Lower lobe of right lung (tissue), 2 donors: ENCODE measurements at places on chromosomes 5 and 9.

DNA sequence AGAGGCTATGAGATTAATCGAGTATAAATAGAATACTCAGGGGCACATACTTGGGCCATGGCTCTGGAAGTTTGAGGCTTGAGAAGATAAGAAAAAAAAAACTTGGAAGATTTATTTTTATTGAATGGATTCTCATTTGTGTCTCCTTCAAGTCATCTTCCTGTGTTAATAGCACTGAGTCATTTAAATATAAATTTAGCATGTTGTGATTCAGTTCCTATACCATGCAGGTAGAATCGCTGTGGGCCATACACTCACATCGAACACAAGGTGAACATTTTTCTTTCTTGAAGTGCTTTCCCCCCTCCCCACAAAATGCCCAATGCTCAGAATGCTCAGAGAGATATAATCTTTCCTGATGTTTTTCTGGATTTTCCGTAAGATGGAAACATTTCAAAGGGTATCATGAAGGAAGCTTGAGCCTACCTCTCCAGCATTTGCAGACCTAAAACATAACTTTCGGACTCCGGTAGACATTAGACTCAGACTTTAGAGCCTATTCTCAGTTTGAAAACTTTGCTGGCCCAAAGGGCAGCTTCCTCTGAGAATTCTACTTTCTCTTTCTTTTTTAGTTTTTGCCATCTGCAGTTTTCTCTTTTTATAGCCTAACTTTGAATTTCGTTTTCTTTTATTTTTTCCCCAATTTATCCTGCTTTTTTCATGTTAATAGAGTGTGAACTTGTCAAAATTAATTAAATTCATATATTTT is 737.6 kb upstream of the NUDT12 start:
- DNase-seq = no peak

DNA sequence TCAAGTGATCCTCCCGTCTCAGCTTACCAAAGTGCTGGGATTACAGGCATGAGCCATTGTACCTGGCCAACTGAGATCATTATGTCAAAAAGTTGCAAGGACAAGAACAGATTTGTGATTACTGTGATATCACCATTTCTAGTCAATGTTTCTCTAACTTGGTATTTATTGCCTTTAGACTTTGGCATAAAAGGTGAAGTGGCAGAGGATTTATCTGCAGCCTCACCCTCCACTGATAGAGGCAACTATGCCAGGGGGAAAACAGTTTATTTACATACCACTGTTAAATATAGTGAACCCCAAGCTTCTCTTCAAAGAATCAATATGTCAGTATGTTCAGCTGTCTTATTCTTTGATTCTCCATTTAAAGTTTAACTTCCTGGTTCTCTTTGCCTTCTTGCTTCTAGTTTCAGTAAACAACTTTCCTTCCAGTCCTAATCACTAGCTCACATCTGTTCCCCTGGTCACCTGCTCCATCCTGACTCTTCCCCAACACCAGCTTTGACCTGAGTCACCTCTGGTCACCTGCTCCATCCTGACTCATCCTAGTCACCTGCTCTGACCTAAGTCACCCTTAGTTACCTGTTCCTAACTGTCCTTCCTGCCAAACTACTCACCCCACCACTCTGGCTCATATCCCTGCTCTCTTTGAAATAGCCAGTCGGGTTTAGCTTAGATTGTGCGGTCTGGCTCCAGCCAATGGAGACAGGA is 29.9 kb downstream of the SEMA6A start:
- no peak for DNase-seq

GRCh38 chr5:55072666-55073065 is 29.8 kb upstream of the GZMA start:
- no peak for DNase-seq

GRCh38 chr5:54234304-54234933 is 76.0 kb downstream of the ARL15 start:
- DNase-seq = no peak

DNA sequence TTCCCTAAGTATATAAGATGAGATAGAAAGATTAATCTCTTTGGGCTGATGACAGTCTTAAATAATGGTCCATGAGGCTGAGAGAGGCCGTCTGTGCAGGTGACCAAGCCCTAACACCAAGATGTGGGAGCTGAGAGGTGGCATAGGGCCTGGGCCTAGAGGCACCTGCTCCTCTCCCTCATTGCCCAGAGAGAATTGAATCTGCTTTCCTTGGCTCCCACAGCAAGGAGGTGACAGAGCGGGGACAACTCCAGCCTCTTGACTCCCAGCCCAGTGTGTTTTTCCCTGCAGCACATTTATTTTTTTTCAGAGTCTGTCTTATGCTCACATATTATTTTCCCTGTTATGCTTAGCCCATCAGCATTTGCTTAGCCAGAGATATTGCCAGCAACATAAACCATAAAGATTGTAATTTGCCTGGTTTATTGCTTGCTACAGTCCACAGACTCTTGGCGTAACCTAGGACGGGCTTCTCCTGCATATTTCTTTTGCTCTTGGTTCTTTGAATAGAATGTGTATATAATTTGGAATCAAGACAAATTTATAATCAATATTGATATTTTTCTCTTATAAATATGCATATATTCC is 105.6 kb downstream of the NTRK2 start:
- no peak for DNase-seq

DNA sequence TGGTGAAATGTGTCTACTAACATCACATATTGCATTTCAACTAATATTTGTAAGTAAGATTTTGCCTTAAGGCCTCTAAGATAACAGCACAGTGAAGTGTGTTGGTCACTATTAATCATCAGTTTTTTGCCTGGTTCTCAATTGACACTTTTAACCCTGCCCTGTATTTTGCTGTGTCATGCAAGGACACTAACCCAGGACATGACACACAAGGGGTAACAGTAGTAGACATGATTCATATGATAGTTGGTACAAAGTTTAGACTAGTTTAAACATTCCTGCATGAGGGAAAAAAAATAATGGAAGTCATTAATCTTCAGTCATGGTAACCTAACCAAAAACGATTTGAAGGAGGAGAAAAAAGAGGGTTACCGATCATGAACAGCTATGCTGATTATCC is 207.0 kb downstream of the DEPDC1B start:
- DNase-seq = no peak

GRCh38 chr9:83920469-83920926 is 734 bp downstream of the KIF27 start:
- DNase-seq = no peak

DNA sequence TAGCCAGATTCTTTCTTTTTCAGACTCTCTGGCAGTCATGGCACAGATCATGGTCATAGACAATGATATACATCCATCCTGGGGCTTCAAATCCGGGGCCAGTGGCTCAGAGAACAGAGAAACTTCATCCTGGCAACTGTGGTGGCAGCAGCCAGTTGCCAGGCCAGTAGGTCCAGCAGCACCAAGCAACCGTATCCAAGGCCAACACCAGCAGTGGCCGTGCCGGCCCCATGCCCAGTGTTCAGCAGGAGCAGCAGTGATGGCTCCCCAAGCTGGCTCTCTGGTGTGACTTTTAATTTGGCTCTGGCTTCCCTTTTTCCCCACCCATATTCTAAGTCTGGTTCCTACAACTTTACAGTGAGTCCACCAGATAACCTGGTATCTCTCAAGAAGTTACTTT is 300.5 kb downstream of the DEPDC1B start:
- DNase-seq = no peak

DNA sequence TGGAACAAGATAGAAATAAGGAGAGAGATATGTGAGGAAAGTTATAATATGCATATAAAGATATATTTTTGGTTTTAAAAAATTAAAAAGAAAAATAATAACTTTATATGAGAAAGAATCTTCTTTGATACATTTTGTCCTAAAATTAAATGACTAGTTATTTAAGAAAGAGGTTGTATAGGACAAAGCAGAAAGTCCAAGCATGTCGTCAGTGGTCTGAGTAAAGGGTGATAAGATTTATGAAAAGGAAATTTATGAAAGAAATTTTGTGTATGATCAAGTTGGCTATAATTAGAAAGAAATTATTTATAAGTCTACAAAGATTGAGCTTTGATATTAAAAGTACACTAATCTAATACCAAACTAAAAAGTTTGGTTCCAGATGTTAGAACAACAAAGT is 32.0 kb downstream of the GTF3C4 start:
- no peak for DNase-seq

- DNase-seq = no peak
Measured at GRCh38 chr5:6840136-6840793, 127.0 kb downstream of the TENT4A start.

- DNase-seq = no peak
Measured at GRCh38 chr5:139577689-139578290, 16.7 kb downstream of the UBE2D2 start.

DNA sequence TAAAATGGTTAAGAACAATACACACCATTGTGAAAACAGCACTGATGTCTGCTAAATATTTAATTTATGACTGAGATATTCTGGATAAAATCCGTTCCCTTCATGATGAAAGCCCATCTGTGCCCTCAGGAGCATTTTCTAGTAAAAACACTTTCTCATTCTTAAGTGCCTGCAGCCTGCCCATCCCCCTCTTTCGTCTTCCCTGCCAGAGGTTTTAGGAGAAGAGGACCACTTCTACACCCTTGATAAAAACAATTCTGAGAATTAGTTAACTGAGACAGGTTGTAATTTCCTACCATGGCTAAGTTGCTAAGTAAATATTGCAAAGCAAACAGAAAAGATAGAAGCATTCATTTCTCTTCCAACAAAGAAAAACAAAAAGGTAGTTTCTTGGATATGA is 272.6 kb downstream of the ATPSCKMT start:
- no peak for DNase-seq

GRCh38 chr5:78816143-78816765 is 167.7 kb upstream of the LHFPL2 start:
- no peak for DNase-seq

- DNase-seq = no peak
Measured at GRCh38 chr9:82255481-82256176, 267.1 kb downstream of the SPATA31D1 start.

- DNase-seq = no peak
Measured at GRCh38 chr5:151970885-151971284, 46.2 kb upstream of the GLRA1 start.

- no peak for DNase-seq
Measured at GRCh38 chr5:149062371-149063016, 368 bp downstream of the SH3TC2 start.

DNA sequence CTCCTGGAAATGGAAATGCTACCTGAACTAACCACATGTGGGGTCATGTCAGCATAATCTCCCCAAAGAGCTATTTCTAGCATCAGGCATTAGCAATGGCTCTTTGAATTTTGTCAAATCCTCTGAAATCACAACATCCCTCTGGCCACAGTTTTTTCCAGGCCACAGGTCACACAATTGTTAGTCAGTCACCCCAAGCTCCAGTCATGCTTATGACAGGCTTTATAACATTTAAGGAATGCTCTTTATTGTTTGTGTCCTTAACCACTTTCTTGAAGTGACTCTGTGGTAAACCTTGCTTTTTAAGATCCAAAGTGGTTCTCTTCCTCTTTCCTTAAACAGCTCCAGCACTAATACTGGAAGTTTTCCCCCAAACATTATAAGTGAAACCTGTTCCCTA is 169.2 kb upstream of the HMHB1 start:
- DNase-seq = no peak

DNA sequence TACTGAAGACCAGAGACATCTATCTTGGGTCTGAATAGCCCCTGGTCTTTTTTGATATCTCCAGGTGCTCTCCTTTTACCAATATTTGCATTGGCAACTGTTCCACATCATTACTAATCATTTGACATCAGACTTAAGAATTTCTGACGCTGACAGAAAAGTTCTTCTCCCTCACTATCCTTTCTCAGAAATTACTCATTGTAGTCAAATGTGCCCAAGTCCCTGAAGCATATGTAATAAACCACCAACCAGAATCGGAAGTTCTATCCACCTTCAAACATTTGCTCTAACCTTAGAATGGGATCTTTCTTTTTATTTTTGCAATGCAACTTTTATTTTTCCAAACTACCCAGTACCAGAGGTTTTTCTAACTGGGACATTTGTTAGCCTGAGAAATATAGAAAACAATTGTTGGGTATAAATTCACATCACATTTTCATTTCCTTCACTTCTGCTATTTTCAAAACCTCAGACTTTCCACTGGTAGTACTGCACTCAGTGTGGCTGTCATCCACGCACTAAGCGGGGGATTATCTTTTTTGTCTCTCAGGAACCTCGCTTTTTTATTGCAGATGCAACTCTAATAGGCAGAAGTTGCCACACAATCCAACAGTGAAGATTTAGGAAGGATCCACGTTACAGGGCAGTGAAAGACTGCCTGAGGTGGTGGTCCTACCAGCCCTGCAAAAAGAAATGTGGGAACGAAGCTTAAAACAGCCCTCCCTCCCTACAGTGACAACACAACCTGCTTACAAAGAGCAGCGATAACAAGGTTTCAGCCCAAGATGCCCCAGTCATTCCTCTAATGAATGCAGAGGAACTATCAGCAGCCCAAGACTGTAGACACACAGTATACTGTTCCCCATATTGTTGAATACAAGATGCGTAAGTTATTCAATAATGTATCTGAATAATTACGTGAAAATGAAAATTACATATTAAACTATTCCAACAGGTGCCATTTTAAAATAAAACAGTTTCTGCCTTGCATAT is 201.2 kb downstream of the EBF1 start:
- DNase-seq = no peak

DNA sequence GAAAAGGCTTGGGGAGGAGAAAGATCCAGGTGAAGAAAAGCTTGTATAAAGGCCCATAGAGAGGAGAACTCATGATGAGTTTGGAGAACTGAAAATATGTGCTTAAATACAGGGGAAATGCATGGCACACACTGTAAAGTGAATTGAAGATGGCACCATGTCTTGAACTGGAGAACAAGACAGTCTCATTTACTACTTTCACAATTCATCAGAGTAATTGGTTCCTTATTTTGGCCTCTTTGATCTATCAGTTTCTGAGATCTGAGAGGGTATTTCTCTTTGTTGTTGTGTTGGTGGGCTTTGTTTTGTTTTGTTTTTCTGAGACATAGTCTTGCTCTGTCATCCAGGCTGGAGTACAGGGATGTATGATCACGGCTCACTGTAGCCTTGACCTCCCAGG is 98.2 kb downstream of the CEMIP2 start:
- DNase-seq = no peak

- no peak for DNase-seq
Measured at GRCh38 chr5:6819521-6819920, 106.3 kb downstream of the TENT4A start.

DNA sequence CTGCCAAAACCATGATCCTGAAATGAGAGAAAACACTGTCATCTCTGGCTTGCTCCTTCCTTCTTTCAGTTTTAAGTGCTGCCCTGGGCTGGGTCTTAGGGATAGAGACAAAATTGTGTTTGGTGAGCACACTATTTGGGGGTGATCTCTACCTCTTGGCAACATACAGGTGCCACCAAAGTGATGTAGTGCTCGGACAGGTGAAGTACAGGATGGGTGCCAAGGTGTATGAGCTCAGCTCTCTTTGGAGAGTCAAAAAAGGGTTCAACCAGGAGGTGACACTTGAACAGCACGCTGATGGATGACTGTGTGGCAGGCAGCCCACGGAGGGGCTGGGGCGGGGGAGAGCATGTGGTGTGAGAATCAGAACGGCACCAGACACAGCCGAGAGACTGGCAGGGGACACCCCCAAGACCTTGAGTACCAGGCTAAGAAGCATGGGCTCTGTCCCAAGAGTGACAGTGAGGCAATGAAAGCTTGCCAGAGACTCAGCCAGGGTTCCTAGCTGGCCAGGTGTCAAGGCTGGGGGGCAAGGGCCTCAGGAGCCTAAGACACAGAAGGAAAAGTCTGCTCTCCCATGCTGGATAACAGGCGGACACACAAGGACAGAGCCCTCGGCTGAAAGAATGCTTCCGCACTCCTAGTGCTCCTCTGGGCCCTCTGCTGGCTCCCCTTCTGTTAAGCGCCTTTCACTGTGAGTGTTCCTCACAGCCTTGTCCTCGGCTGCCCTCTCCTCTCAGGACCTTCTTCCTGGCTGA is 2.5 kb downstream of the NHP2 start:
- DNase-seq = no peak
